Lung (tissue), 17 donors: ENCODE measurements at places on chromosomes 4 and X. TPM values are rescaled to one million over a fixed set of nuclear protein-coding genes. Genes with fewer than 3 reads are reported as not detected.

GRCh38 chrX:13470685-13470977, 98.8 kb upstream of the EGFL6 start:
- no peak for DNase-seq

- DNase-seq = no peak
These were observed 71.2 kb downstream of the SNX25 start for GRCh38 chr4:185280608-185281007.

DNA sequence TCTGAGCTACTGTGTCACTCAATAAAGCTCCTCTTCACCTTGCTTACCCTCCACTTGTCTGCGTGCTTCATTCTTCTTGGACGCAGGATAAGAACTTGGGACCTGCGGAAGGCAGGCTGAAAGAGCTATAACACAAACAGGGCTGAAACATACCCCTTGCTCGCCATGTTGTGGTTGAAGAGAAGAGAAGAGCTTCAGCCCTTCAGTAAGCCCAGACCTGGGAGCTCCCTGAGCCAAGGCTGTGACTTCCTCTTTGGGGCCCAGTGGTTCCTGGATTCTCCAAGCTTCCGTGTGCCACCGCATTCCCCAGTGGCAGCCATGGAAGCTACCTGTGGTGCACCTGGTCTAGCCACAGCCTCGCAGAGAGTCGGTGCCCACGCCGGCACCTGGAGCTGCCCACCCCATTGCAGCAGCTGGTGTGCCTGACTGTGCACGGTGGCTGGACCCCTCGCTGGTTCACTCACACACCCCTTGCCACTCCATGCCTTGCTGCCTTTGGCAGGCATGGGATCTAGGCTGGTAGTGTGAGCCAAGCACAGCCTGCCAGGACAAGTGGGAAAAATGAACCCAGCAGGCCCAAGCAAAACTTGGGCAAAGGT, 160.6 kb downstream of the EVC2 start:
- no peak for DNase-seq

DNA sequence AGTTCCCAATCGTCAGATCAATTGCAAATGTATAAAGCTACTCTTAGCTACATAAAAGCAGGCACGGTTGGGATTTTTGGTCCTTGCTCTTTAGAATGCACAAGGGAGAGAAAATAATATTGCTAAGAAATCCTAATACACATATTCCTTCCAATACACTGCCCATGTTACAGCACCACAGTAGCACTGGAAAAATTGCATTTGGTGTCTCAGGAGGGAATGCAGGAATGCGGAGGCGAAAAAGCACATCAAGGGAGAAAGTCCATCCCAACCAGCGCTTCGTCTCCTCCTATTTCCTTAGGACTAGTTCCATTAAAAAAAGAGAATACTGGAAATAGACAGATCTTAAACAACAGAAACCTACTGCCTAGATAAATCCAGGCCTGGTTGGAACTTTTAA, 23.9 kb downstream of the ADGRA3 start:
- no peak for DNase-seq

DNA sequence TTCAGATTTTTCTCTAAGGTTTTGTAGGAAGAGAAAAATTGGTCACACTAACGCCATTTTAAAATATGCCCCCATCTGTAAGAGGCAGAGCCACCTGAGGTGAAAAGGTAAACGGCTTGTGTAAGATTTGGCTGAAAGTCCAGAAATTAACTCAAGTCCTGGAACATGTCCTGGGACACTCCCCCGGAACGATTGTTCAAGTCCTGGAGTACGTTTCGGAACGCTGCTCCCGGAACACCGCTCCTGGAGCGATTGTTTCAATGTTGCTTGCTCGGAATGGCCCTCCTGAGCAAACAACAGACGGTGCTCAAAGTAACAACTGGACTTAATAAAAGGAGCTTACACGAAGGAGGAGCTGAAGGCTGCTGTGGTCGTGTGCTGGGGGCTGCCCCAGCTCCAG, 796.5 kb upstream of the SLIT2 start:
- DNase-seq = no peak

DNA sequence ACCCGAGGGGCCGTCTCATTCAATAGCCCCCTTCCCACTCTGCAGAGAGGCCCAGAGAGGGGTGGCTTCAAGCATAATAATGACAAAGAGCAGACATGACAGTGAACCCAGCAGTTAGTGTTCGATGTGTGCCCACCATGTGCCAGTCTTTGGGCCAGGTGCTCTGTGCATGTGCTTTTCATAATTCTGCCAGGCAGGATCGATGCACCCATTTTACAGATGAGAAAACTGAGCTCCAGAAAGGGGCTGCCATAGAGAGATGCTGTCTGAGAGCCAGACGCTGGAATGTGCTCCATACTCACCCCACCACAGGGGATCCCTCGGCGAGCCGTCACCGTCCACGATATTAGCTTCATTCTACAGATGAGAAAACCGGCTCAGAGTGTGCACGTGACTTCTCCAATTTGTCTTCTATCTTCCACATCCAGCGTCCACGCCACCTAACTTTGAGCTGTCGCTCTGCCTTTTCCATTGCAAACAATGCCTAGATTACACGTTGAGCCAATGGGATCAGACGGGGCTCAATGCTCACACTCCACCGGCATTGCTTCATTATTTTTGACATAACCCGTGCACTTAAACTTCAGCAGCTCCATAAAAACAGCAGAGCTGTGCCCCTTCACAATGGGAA, 8.2 kb downstream of the ADRA2C start:
- DNase-seq = no peak

DNA sequence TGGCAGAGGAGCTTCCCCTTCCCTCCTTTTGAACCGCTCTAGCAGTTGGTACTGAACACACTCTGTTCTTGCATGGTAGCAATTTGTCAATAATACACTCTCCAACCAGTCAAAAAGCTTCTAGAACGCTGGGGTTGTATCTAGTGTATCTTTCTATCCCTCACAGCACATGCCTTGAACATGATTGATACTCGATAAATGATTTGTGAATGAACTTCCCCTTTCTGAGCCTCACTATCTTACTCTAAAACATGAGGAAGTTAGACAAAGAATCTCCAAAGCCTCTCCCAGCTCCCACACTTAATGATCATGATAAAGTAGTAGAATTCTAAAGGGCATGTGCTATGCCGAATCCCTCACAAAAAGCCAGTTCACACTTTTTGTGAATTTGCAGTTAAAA, 64.4 kb downstream of the DLG3 start:
- DNase-seq = no peak

GRCh38 chr4:55446578-55446922, 50.8 kb downstream of the TMEM165 start:
- DNase-seq = no peak

- DNase-seq = no peak
These were observed 63.2 kb downstream of the BANK1 start for GRCh38 chr4:101853691-101854090.

GRCh38 chr4:2291705-2292645, 30.1 kb upstream of the MXD4 start:
- DNase-seq = no peak

DNA sequence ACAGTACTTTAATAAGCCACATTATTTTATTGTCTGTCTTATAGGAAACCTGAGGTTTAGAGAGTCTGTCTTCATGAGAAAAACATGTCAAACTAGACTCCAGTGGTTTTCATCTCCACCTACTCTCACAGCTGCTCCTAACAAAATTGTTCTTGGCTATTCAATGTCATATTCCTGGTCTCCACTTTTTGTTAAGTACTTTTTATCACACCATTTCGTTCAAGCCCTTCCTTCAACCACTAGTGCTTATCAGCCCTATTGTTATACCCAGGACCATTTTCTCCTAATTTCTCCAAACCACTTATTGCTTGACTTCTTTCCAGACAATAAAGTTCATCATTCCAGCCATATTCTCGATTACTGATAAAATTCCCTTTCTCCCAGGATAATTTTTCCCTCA, 1674.3 kb upstream of the AGA start:
- no peak for DNase-seq

GRCh38 chr4:158624889-158625478, 46.7 kb downstream of the C4orf46 start:
- DNase-seq = peak; percentile 66

- DNase-seq = no peak
These were observed 367.8 kb upstream of the SLC7A11 start for GRCh38 chr4:138609943-138610350.

GRCh38 chr4:53908661-53909078, 155.7 kb downstream of the CHIC2 start:
- peak; percentile 78 for DNase-seq

GRCh38 chrX:16547644-16548043, 102.3 kb upstream of the S100G start:
- DNase-seq = no peak

- no peak for DNase-seq
These were observed at the start of gene PDHA2 for GRCh38 chr4:95839891-95840290. PDHA2 (plus strand) TSS chr4:95840093; CDS start chr4:95840151, 58 bp downstream.

GRCh38 chrX:135200297-135200696, 29.1 kb upstream of the CT55 start:
- no peak for DNase-seq

DNA sequence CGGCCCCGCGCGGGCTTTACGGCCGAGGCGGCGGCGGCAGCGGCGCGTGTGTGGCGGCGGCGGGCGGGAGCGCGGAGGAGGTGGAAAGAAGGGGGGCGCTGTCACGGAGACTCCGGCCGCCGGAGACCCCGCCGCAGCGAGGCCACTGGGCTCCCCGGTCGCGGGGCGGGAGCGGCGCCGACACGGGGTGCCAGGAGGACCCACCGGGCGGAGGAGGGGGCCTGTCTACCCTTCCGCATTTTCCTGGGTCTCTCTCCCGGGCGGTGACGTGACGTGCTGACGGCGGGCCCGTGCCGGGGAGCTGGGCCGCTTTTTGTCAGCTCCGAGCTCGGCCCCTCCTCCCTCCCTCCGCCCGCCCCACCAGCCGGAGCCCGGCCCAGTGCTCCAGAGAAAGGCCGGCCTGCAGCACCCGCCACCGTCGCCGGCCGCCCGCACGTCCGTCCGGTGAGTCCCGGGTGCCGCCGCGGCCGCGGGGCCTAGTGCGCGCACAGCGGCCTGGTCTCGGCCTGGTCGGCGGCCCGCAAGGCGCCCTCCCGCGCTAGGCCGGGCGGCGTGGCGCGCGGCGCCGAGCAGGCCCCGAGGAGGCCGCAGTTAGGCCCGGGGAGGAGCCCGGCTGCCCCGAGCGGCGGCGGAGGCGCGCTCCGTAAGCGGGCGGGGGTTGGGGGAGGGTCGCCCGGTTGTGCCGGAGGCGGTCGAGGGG, at the start of gene ZFX:
TSS of gene ZFX (plus strand) at position 379 of the 700 bp plus-strand sequence. CDS start 23,014 bp downstream, outside the sequence.
- peak; percentile 74 for DNase-seq

DNA sequence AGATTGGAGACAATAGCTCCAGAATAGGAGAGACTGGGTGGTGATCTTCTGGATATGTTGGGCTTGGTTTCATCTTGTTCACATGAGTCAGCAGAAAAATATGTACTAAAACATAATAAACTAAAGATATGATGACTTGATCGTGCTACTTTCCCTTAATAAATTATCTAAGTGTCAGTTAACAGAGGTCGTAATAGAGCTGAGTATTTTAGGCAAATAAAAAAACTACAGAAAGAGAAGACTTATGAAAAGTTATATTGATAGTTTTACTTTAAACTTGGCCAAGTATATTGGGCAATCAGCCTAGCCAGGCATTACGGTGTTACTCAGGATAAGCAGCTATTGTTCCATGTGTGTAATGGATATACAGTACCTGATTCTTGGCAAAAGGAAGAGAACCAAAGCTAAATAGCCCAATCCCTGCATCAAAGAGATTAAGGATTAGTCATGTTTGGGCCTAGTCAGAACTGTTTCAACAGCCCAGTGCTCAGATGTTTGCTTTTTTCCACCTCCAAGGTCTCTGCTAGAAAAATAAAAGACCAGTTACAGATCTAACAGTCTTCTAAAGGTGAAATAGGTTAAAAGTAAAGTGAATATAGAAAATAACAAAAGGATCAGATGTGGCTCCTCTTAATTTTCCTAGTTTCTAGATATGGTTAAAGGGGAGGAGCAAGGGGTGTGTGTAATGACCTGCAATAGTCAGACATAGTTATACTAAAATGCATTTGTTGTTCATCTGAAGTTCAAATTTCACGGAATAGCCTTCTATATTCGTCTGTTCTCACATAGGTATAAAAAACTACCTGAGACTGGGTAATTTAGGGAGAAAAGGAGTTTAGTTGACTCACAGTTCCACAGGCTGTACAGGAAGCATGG, 262.6 kb downstream of the ADGRL3 start:
- DNase-seq = no peak

- no peak for DNase-seq
These were observed 119.4 kb downstream of the FANCB start for GRCh38 chrX:14753441-14753840.

DNA sequence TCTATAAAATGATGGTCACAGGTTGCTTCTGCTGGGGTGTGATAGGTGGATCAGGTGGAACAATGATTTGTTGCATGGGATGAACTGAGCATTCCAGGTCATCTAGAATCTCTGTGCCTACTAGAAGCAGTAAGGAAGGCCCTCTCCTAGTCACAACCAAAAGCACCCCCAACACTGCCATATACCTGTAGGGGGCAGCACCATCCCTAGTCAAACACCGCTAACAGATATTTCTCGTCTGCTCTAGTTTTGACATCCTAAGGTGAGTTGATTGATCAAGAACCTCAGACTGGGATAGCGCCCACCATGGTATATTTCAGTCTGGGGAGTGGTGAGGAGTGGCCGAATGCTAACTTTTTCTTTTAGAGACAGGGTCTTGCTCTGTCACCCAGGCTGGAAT, 160.2 kb downstream of the NHS start:
- DNase-seq = no peak

DNA sequence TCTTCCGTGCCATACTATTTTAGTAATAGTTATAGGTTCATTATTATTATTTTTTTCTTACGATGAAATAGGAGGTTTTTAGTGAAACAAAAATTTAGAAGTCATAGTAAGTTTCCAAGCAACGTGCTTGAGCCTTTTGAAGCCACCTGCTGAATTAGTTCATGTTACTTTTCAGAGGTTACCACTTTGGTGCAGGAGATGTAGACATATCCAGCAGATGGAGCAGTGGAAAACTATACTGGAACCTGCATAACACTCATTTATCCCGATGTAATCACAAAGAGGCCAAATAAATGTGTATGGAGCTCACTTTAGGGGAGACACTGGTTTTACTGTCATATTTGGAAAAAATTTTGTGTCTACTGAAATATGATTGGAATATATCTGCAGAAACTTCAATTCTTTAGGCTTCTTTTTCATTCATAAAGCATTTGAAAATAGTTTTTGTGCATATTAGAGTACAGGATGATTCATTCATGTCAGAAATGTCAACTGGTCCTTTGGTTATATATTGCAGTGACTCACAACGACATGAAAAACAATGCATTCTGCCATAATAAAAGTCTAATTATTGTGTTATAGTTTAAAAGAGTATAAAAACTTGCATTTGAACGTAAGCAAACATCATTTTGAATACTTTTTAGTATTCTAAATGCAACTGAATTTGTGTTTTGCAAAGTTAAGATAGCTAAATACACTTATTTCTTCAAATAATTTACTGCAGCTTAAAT, 2182.9 kb upstream of the TENM3 start:
- DNase-seq = peak; percentile 63

- DNase-seq = no peak
These were observed 24.8 kb upstream of the PTPN13 start for GRCh38 chr4:86569103-86569870.

The SPANXD gene
- total RNA-seq = not detected

The DDX53 gene
- not detected for total RNA-seq

The CCSER1 gene
- total RNA-seq = 23.0 TPM

The TLR8 gene
- total RNA-seq = 6.6 TPM

The C1QTNF7 gene
- total RNA-seq = 3.1 TPM

The SSX2B gene
- not detected for total RNA-seq

The CXCL1 gene
- total RNA-seq = 51.7 TPM

The POLN gene
- 3.7 TPM for total RNA-seq

The TMEM35A gene
- total RNA-seq = 6.4 TPM

The ELOVL6 gene
- 8.0 TPM for total RNA-seq

The SERTM2 gene
- total RNA-seq = not detected

The FOXP3 gene
- 1.4 TPM for total RNA-seq

The ARX gene
- total RNA-seq = not detected

The STIM2 gene
- 35.5 TPM for total RNA-seq

The TLL1 gene
- 5.7 TPM for total RNA-seq

The SOX3 gene
- total RNA-seq = 0.09 TPM
